Stimulated activated CD4-positive, alpha-beta T cell treated with anti-CD3 and anti-CD28 coated beads, TNF-alpha, amount 100 ng/mL, for 1 hour (primary cell): ENCODE measurements at places on chromosomes 11 and 22.

DNA sequence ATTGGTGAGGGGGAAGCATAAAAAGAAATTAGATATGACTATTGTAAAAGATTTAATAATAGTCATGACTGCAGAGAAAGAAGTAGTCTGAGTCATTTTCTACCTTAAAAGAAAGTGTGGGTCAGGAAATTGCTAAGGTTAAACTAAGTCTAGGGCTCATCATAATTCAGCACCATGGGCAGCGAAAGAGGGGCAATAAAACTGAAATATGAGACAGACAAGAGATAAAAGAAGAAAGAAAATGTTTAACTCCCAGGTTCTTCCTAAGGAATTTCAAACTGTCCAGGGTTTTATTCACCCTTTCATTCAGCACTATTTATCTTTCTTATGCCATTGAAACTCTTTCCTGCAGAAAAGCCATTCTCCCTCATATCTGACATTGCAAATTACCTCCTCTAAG lies 114.4 kb upstream of the API5 start:
- no peak for DNase-seq

DNA sequence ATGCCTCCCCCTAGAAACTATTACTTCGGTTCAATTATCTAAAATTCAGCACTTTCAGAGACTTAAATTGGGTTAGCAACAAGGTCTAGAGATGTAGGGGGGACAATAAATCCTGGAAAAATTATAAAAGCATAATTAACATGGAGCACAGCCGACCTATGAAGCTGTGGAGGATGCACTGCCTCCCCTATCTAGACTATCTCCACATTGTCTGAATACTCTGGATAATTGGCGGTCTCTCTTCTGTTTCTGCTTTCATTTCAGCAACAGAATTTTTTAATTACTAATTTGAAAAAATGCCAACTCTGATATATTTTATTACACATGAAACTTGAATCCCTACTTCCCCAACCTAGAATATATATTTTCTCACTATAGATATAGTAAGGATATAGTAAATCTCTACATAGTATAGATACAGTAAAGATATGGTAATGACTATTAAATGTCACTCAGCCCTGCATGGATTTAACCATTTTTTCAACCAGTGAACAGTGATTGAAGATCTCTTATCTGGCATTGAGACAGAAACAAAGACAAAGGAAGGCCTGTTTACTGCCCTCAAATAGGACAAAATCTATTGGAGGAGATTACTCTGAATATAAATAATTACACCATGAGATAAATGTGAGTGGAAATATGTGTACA lies 157.6 kb downstream of the BLID start:
- no peak for DNase-seq

- no peak for DNase-seq
Measured at GRCh38 chr11:35083181-35083430, 55.9 kb upstream of the CD44 start.

DNA sequence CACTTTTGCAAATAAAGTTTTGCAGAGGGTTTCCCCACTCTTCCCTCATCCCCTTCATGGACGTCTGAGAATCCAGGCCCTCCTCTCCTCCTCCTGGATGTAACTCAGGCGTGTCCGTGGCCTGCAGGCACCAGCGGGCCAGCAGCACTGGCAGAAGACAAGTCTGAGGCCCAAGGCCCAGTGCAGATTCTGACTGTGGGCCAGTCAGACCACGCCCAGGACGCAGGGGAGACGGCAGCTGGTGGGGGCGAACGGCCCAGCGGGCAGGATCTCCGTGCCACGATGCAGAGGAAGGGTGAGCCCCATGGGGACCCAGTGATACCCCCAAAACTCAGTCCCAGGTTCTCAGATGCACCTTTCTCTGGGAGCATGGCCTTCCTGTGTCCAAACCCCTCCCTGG lies 14.4 kb downstream of the TUB start:
- DNase-seq: no peak

DNA sequence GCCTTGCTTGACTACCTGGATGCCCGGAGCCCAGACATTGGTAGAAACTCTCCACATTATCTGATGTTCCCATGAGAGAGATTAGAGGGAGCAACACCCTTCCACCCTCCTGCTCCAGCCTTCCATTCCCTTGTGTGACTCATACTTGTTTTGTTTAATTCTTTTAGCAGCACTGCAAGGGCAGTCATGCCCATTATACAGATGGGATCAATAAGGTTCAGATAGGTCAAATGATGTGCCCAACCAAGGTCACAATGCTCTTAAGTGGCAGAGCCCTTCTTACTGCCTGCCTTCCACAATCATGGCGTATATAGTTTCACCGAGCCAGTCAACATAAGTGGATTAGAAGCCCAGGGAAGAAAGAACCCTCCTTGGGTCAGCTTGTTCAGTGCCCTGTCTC lies 6.6 kb upstream of the CCDC134 start:
- DNase-seq: no peak

DNA sequence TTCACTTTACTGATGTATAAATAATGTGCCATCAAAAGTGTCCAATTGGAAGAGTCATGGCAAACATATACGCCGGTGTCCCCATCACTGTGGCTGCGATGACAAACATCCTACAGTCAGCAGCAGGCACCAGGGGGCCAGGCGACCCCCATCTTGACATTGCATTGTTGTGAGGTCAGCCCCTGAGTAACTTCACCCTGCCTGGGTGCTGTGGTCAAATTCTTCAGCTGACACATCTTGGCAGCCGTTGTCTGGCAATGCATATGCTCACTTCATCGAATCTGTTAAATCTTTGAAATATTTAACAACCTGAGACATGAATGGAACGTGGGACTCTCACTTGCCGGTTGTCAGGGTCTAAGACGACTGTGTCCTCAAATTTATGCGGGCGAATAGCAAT lies 430.9 kb downstream of the BRD1 start:
- no peak for DNase-seq

GRCh38 chr22:46150655-46151477 lies 540 bp downstream of the PPARA start:
- no peak for DNase-seq

DNA sequence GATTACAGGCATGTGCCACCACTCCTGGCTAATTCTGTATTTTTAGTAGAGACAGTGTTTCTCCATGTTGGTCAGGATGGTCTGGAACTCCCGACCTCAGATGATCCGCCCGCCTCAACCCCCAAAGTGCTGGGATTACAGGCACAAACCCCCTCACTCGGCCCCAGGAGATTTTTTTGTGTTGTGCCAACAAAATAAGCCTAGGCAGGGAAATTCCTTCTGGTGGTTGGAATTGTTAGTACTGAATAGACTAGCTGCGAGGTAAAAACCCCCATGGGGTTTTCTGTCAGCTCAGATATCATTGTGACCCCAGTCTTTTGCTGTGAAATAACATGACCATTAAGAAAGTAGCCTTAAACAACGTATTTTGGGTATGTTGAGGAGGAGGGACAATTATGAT lies 144.9 kb downstream of the BCR start:
- no peak for DNase-seq

GRCh38 chr11:47857892-47858543 lies 9.9 kb upstream of the NUP160 start:
- no peak for DNase-seq

GRCh38 chr11:58576887-58577471 lies 1.3 kb upstream of the LPXN start:
- no peak for DNase-seq

DNA sequence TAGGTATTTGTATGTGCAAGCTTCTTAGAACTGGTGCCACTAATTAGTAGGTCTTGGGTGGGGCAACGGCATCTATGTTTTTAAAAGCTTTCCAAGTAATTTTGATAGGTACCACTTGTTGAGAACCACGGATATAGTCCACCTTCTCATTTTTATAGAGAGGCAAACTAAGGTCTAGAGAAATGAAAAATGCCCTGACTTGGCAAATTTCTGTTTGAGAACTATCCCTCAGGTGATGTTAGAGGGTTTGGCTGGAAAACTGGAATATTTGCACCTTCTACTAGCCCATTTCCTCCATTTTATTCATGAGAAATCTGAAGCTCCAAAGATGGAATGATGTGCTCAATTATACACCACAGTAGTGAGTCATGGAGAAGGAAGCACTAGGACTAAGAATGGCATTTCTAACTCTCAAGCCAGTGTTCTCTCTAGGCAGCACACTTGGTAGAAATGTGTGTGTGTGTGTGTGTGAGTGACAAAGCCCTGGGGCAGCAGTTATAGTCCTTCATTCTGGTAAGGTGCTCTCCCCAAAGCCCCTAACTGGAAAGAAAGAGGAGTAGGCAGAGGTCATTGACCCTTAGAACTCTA lies 1.8 kb upstream of the TMEM86A start:
- DNase-seq: no peak

- no peak for DNase-seq
Measured at GRCh38 chr11:67264877-67265632, 1.2 kb upstream of the GRK2 start.

GRCh38 chr11:15307619-15308024 lies 192.9 kb downstream of the INSC start:
- DNase-seq: no peak

- no peak for DNase-seq
Measured at GRCh38 chr11:83241291-83241946, 44.7 kb downstream of the CCDC90B start.

GRCh38 chr22:40031766-40032470 lies 37.2 kb downstream of the FAM83F start:
- DNase-seq: no peak

DNA sequence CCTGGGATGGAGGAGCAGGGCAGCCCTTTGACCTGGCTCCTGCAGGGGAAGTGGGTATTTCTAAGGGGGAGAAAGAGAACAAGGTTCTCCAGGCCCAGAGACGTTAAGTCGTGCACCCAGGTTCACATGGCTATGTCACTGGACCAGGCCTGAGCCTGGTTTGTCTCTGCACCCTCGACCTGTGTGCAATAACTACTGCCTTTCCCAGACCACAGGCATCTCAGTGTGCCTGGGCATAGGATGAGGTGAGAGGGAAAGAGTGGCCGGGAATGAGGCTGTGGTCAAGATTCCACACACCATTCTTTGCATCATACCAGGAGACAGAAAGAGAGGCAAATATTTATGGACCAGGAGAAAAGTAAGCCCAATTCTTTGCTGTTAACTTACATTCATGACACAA lies 66.8 kb downstream of the PRR5L start:
- no peak for DNase-seq

DNA sequence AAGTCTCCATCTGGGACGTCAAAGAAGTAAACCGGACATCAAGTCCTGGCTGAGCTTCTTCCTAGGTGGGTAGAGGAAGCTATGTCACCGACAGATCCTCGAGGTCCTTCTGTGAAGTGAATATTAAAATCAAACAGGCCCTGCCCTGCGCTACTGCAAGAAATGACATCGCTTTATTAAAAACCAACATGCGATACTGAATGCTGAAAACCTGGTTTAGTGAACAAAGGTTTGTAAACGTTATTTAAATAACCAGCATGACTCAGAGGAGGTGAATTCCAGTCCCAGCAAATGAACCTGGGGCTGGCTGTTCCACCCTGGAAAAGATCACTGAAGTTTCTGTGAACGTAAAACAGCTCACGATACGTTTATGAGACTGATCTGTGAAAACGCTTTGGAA lies 645 bp downstream of the RTCB start:
- no peak for DNase-seq

GRCh38 chr11:128146926-128147605 lies 440.3 kb downstream of the ETS1 start:
- no peak for DNase-seq

DNA sequence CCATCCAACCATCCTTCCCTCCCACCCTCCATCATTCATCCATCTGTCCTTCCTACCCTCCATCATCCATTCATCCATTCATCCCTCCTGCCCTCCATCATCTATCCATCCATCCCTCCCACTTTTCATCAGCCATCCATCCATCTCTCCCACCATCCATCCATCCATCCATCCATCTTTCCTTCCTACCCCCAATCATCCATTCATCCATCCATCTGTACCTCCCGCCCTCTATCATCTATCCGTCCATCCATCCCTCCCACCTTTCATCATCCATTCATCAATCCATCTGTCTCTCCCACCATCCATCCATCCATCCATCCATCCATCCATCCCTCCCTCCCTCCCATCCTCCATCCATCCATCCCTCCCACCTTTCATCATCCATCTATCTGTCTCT lies 968.8 kb downstream of the BRD1 start:
- DNase-seq: no peak

- no peak for DNase-seq
Measured at GRCh38 chr11:17762309-17762974, 27.9 kb downstream of the KCNC1 start.

GRCh38 chr11:58934945-58935513 lies 4.3 kb upstream of the GLYATL1 start:
- no peak for DNase-seq

- DNase-seq: no peak
Measured at GRCh38 chr22:38782402-38783094, 11.4 kb downstream of the DNAL4 start.

GRCh38 chr11:104968355-104968855 lies at the start of gene CASP4:
CASP4 (minus strand) TSS chr11:104968574; CDS start chr11:104968525, 49 bp downstream.
- DNase-seq: no peak

DNA sequence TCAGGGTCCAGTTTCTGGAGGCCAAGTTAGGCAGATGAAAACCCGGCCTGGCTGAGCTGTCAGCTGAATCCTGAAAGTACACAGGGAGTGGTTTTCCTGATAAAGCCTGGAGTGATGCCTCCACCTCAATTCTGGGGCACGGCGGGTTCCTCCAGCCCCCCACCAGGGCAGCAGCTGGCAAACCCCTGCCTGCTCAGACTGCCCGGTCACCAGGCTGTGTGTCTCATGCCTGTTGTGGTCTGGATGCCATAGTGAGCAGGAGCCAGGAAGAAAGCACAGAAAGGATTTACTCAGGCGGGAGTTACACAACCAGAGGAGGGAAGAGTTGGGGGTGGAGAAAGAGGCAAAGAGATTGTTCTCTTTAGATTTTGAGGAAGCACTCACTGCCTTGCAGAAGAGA lies 119.9 kb upstream of the RASSF10 start:
- no peak for DNase-seq
